Renal cortical epithelial cell (primary cell): ENCODE measurements at places on chromosomes 3 and 15.

GRCh38 chr15:70426096-70426821 lies 328.5 kb upstream of the TLE3 start:
- no peak for DNase-seq

- no peak for DNase-seq
These were observed 8.9 kb upstream of the RNF7 start for GRCh38 chr3:141729240-141729639.

GRCh38 chr3:115445559-115445958 lies 177.8 kb upstream of the GAP43 start:
- no peak for DNase-seq

DNA sequence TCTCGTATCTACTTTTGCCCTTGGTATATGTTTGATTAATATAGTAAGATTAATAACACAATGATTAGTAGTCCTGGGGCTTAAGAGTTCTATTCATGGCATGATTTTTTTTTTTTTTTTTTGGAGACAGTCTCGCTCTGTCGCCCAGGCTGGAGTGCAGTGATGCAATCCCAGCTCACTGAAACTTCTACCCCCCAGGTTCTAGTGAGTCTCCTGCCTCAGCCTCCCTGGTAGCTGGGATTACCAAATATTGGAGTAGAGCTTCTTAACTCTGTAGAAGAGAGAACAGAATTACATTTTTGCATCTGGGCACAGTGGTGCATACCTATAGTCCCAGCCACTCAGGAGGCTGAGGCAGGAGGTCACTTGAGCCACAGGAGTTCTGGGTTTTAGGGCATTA lies 58.9 kb downstream of the RAB7A start:
- peak; percentile 63 for DNase-seq

- peak; percentile 95 for DNase-seq
These were observed 70.1 kb downstream of the CEMIP start for GRCh38 chr15:80849308-80849707.

GRCh38 chr3:175932586-175932985 lies 1073.5 kb downstream of the NAALADL2 start:
- peak; percentile 62 for DNase-seq

GRCh38 chr3:194833114-194833910 lies 147.6 kb downstream of the FAM43A start:
- no peak for DNase-seq

- peak; percentile 43 for DNase-seq
These were observed 38.0 kb upstream of the XCR1 start for GRCh38 chr3:46065294-46065705.

- peak; percentile 79 for DNase-seq
These were observed 141.2 kb downstream of the SERPINI1 start for GRCh38 chr3:167876620-167877281.

DNA sequence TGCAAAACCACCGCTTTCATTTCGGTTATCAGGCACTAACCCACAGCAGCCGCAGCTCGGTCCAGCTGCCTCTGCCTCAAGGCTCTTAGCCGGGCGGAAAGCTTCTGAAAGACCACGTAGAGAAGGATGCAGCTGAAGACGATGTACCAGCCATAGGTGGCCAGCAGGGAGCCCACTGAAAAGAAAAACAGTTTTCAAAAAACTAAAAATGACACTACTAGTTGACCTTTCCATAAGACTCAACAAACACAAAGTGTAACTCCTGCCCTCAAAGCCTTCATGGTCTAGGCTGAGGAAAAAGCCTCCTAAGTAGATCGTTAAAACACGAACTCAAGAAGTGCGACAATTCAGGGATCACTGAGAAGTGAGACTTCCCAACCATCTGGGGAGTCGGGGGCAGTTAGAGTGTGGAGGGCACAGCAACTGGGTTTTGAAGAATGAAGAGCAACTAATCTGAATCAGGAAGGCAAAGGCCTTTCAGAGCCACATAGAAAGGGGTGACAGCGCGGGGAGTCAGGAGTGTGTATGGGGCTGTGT lies 716 bp downstream of the SELENOS start:
- no peak for DNase-seq

DNA sequence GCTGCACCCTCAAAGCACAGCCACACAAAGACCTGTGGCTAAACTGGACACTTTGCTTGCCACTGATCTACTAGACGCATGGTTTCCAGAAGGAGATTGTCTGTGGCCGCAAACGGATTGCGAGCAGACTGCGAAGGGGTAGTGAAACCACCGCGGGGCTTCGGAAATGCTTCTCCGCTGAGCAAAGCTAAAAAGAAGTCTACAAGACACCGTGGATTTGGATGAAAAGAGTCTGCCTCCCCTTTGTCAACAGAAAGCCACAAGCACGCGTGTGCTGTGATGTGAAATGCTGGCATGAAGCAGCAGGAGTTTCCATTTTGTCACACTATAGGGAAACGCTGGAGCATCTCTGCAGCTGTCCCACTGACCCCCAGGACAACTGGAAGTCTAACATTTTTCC lies 63.0 kb downstream of the TMEM44 start:
- DNase-seq, result no peak

DNA sequence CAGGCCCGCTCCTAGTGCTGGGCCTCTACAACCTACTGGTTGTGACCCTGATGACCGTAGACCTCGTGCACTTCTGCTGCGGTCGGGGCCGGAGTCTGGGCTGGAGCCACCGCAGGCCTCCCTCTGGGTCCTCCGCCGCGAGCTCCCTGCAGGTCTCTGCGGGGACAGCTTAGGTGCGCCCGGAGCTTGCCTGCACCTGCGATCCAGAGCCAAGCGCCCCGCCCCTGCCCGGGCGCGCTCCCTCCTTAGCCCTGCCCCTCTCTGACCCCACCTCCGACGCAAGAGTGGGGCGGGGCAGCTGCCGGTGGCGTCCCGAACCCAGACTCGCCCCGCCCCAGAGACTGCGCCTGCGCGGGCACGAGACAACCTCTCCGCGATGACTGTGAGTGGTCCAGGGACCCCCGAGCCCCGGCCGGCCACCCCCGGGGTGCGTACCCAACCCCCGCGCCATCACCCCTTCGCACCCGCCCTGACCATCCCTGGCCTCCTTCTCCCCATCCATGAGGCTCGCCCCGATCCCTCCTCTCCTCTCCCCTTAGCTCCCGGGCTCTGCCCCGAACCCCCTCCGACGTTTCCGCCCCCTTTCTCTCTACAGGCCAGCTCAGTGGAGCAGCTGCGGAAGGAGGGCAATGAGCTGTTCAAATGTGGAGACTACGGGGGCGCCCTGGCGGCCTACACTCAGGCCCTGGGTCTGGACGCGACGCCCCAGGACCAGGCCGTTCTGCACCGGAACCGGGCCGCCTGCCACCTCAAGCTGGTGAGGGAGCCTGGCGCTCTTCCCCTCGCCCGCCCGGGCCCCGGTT lies at the start of gene UNC45A:
TSS of gene UNC45A (plus strand) at position 337 of the 803 bp plus-strand sequence. CDS start at position 377, 40 bp downstream.
- DNase-seq, result peak; percentile 63

DNA sequence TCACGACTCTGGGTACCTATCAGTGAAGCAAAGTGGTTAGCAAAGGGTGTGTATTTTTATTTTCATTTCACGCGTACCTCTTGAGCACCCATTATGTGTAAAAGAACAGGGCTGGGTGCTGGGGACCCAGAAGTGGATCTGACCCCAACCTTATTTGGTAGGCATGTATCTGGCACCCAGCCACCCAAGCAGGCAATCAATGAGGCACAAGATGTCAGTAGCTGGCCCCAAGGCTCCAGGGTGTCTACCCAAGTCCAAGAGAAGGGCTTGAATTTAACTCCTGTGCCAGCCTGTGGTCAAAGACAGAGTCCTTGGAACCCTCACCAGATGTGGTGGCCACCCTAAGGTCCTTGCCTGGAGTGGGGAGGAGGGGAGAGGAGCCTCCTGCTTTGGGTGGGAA lies 5.7 kb downstream of the PLEKHO2 start:
- no peak for DNase-seq

- DNase-seq, result no peak
These were observed 66.0 kb downstream of the TRIM69 start for GRCh38 chr15:44802336-44802735.

- DNase-seq, result no peak
These were observed 70.2 kb downstream of the ADAMTS9 start for GRCh38 chr3:64617610-64618009.

DNA sequence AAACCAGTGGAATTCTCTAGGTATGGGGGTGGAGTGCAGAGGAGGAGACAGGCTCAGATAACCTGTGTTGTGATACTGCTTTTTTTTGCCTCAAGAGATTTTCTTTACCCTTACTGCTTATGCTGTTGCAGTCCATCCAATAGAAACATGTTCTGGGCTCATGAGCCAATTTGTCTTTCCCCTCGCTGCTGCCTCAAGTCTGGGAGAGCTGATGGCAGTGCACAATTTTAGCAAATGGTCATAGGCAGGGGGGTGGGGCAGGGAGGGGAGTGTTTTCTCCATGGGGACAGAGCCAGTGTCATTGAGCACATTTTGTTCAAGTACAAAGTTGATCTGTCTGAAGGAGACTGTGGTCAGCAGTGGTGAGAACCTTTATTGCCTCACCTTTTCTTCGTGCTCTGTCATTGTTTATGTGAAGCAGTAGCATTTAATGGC lies 134.9 kb downstream of the MBNL1 start:
- DNase-seq, result peak; percentile 85

DNA sequence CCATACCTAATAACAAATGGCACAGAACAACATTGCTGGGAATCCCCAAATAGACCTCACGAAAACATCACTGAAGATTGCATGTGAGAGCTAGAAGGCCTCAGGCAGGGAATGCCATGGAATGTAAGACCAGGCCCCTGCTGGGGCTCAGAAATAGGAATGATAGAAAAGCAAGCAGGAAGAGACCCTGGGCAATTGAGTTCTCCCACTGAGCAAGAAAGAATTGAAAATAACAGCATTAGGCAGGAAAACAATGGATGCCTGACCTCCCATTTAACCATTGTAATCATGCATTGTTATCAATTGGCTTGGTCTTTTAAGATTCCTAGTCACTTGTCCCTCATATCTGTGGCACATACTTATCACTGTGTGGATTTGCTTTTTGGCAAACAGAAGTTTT lies 581.6 kb downstream of the FHIT start:
- no peak for DNase-seq

GRCh38 chr15:77160562-77161478 lies 89.9 kb upstream of the TSPAN3 start:
- peak; percentile 57 for DNase-seq

DNA sequence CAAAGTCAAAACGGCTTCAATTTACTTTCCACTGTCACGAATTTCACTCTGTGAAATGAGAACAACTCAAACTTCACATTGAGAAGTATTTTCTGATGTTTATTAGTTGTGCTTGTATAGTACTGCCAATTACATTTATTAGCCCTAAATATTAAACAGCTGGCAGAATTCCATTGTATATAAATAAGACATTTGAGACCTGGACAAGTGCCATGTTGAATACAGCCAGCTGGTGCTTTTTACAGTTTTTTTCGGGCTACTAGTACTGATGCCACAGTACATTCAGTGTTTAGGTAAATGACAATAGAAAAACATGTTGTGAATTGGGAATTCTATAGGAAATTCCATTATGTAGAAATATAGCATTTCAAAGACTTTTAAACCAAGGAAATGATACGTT lies 79.0 kb downstream of the EPHA3 start:
- DNase-seq, result no peak

DNA sequence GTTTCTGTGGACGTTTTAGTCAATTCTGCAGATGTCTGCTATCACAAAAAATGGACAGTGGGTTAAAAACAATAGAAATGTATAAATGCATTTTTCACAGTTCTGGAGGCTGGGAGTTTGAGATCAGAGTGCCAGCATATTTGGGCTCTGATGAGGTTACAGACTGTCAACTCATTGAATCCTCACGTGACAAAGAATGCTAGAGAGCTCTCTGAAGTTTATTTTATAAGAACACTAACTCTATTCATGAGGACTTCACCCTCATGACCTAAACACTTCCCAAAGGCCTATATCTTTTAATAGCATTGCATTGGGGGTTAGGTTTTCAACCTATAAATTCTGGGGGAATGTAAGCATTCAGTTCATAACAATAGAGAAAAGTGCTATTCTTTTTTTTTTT lies 182.6 kb upstream of the SLITRK3 start:
- DNase-seq, result no peak

DNA sequence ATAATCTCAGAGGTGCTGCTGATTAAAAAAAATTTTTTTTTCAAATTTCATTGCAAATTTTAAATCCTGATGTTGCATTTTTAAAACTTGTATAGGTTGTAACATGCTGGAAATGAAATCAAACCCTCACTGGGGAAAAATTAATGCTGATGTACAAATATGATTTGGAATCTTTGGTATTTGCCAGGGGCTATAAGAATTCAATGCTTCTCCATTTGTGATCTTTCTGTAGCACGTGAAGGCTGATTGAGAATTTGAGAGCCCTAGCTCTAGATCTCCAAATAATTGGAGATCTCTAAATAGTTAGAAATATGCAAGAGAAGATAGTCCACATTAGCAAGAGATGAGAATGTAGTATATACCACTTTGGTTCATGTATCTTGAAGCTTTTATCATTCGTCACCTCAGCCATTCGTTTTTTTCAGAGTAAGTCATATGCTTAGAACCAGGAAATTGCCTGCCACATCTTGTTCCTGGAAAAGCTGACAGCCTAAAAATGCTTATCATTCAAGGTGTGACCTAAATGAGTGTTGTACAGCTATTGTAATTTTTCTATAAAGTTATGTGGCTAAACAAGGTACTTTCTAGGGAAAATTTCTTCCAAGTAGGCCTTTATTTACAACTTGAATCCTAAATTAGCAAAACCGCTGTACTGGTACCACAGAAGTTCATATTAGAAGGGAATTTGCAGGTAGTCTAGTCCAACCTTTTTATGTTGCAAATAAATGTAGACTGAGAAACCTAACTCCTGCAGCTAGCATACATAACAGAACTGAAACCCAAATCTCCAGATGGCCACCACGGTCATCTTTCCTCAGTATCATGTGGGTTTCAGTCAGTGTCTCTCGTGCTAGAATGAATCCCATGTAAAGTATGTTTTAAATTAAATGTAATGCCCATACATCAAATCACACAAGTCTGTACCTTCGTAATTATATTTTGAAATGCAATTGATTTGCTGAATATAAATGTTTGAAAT lies 48.5 kb downstream of the FNDC3B start:
- DNase-seq, result no peak

DNA sequence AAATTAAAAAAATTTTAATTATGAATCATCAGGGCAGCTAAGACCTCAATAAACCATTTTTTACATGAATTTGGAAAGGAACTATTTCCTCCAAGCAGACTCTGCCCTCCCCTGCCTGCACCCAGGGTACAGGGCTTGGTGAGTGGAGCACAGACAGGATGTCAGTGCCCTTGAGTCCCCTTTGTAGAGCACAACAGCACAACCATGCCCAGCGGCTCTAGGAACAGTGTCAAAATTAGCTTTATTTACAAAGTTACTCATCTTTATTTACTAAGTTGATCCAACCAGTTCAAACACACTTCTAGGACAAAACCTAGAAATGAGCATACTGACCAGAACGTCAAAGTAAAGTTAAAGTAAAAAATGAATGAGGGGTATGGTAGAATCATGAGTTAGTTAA lies 90.6 kb upstream of the TSC22D2 start:
- DNase-seq, result no peak

GRCh38 chr3:48459773-48460516 lies 13.4 kb downstream of the ATRIP start:
- DNase-seq, result no peak

GRCh38 chr15:42736178-42736792 lies 643 bp downstream of the CDAN1 start:
- DNase-seq, result no peak
